ENCODE measurements at places on chromosomes 12 and 14. TPM values are rescaled to one million over a fixed set of nuclear protein-coding genes. Genes with fewer than 3 reads are reported as not detected.

CFAP251 gene
- polyA plus RNA-seq: 3.0 TPM

DNA sequence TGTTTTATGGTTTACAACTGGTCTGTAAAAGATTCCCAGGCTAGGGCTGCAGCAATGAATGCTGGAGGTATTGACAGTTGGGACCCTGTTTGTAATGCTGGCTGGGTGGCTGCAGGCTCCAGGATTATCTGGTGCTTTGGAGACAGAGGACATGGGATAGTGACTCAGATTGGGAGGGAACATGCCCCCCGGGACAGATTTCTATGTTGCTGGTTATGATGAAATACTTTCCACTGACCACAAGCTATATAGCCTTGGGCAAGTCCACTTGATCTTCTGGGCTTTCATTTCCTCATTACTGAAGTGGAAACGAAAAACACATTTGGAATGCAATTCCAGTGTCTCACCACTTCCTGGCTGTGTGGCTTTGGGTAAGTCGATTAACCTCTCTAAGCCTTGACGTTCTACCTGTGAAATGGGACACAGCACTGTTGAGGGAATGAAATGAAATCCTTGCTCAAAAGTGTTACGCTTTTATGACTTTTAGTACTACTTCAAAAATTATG is 6.3 kb upstream of the TPCN1 start:
- H3K36me3 ChIP-seq: no peaks in the 10 kb centered on the region
- DNase-seq: peak; percentile 63
- H3K27ac ChIP-seq: peak overlapping the region; percentile 59
- H3K4me1 ChIP-seq: no peaks in the 10 kb centered on the region
- H3K4me3 ChIP-seq: no peak overlapping the region

DNA sequence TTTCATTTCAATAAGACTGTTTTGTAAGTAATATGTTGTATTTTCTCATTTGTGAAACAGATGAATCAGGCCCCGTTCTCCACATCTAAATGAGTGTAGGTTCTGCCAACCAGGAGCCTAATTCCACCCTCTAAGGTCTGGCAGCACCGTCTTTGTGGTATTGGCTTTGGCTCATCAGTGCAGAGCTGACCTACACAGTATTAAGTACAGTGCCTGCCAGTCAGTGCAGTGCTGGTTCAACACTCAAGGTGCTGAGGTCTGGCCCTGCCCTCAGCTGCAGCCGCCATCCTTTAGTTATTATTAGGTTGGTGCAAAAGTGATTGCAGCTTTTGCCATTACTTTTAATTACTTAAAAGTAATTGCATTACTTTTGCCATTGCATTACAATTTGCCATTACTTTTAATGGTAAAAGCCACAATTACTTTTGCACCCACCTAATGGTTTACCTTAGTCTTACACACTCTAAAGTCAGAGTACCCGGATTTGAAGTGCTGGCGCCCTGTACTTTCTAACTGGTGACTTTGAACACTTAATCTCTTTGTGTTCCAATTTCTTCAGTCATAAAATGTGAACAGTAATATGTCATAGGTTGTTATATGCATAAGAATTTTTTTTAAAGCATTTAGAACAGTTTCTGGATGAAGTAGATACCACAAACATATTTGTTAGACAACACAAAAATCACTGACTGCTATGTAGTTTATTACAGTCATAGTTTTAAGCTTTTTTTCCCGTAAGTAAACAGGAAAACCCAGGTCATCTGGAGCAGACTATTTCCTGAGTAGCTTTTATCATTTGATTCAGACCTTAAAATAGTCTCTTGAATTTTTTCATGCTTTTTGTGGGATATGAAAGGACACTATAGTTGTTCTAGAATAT is 99.5 kb downstream of the SYNE2 start:
- H3K27me3 ChIP-seq: no peaks in the 10 kb centered on the region
- no peak overlapping the region for H3K4me3 ChIP-seq
- H3K27ac ChIP-seq: no peak overlapping the region
- no peak for DNase-seq
- peaks cover 3% of the 10 kb centered on the region for H3K36me3 ChIP-seq
- no peaks in the 10 kb centered on the region for H3K4me1 ChIP-seq

GRCh38 chr14:68673464-68673863 is 119.4 kb downstream of the ZFP36L1 start:
- peaks cover 42% of the 10 kb centered on the region for H3K4me1 ChIP-seq
- H3K27me3 ChIP-seq: no peaks in the 10 kb centered on the region
- no peak for DNase-seq
- no peak overlapping the region for H3K4me3 ChIP-seq

DNA sequence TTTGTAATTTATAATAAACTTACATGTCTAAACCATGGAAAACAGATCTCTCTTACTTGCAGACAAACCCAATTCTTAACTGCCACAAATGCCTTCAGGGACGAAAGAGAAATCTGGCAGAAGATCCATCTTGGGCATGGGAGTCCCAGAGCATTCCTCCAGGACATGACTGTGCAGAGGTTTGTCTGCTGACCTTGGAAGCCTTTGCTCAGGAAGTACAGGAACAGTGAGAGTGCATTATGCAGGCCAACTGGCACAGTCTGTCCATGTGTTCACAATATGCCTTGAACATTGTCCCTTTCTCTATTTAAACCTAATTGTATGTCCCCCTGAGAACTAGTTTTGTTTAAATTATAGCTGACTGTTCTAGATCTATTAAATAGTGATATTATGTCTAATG is 467.1 kb downstream of the ATP23 start:
- no peak overlapping the region for H3K27ac ChIP-seq
- H3K4me1 ChIP-seq: peaks cover 14% of the 10 kb centered on the region
- H3K4me3 ChIP-seq: no peak overlapping the region

DNA sequence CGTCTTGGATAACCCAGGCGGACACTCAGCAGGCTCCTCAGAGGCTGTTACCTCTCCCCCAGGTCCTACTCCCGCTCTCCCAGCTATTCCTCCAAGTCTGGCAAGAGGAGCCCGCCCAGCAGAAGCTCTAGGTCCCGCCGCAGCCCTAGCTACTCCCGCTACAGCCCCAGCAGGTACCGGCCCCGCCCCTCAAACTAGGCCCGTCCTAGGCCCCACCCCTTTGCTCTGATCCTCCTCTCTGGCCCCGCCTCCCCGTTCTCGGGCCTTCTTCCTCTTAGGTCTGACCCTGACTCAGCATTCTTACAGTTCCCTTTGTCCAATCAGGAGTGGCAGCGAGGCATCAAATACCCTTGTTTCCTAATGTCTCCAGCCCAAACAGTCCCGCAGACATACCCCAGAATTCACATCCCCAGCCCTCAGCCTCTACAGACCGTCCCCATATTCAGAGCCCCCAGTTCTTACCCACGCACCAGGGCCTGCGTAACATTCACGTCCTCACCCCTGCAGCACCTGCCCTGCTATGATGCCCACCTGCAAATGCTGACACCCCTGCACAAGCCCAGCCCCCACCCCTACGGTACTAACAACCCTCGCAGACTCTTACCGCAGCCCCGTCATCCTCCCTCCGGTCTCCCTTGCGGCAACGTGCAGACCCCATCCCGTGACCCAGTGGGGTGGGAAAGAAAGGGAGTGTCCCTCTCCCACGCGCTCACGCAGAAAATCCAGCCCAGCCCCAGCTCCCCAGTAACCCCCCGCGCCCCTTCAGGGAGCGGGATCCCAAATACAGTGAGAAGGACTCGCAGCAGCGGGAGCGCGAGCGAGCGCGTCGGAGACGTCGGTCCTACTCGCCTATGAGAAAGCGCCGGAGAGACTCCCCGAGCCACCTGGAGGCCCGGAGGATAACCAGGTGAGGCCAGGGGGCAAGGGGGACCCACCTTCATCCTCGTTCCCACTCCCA is 25.0 kb upstream of the HSPB8 start:
- no peaks in the 10 kb centered on the region for H3K27me3 ChIP-seq
- peaks cover 4% of the 10 kb centered on the region for H3K4me1 ChIP-seq
- H3K27ac ChIP-seq: no peak overlapping the region
- DNase-seq: peak; percentile 94
- no peaks in the 10 kb centered on the region for H3K36me3 ChIP-seq
- no peak overlapping the region for H3K4me3 ChIP-seq

- no peak overlapping the region for H3K27ac ChIP-seq
- H3K4me1 ChIP-seq: no peaks in the 10 kb centered on the region
- no peaks in the 10 kb centered on the region for H3K27me3 ChIP-seq
- H3K4me3 ChIP-seq: no peak overlapping the region
Measured at GRCh38 chr14:41051801-41052200, 554.9 kb upstream of the LRFN5 start.
